Breast epithelium (tissue), 4 donors: ENCODE measurements at places on chromosomes 16 and 17. TPM values are rescaled to one million over a fixed set of nuclear protein-coding genes. Genes with fewer than 3 reads are reported as not detected.
A peak's percentile ranks its signal among the peaks of the same experiment; 100 is the strongest.

The TSC2 gene
- 52.4 TPM for total RNA-seq

The DOC2A gene
- total RNA-seq: 2.3 TPM

The SLC9A5 gene
- 0.96 TPM for total RNA-seq

The TPSD1 gene
- total RNA-seq: 5.9 TPM

The LRRC37A3 gene
- total RNA-seq: 14.7 TPM

The TRPV2 gene
- total RNA-seq: 11.3 TPM

The SLC5A11 gene
- total RNA-seq: 1.8 TPM

The UBN1 gene
- total RNA-seq: 28.8 TPM

DNA sequence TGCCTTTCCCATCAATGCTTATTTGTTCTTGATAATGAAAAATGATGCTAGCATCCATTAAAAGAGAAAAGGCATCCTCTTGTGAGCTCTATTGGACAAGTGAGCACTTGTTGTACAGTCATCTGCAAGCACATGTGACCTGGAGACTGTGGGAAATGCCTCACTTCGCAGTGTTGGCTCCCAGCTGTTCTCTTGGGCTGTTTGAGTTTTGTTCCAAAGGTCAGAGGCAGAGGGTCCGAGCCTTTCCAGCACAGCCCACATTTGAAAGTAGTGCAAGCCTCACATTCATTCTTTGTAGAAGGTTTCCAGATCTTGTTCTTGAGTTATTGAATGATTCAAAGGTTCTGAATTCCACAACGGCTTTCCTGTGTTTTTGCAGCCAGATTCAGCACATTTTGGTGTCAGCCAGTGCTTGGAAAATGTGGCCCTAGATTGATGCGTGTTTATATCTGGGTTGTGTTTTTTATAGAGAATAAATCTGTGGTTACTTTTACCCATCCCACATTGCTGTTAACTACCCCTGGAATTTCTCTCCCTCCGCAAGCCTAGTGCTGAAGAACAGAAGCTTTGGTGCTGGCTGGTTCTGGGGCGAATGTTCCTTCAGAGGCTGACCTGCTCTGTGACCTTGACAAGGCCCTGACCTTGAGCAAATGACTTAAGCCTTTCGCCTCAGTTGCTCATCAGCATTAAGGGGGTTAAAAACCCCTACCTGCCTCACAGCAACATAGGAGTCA, 49.8 kb downstream of the CDH1 start:
- no peaks in the 10 kb centered on the region for H3K27me3 ChIP-seq
- peak overlapping the region; percentile 34 for H3K27ac ChIP-seq
- H3K36me3 ChIP-seq: no peaks in the 10 kb centered on the region
- peaks cover 10% of the 10 kb centered on the region for H3K4me1 ChIP-seq
- no peak overlapping the region for H3K4me3 ChIP-seq

GRCh38 chr16:75486014-75486675, 9.1 kb downstream of the CHST6 start:
- no peaks in the 10 kb centered on the region for H3K4me1 ChIP-seq
- no peaks in the 10 kb centered on the region for H3K36me3 ChIP-seq
- H3K27ac ChIP-seq: no peak overlapping the region
- no peaks in the 10 kb centered on the region for H3K27me3 ChIP-seq

GRCh38 chr16:64705443-64705842, 416.4 kb downstream of the CDH11 start:
- H3K27ac ChIP-seq: no peak overlapping the region
- H3K27me3 ChIP-seq: no peaks in the 10 kb centered on the region
- no peak for DNase-seq

DNA sequence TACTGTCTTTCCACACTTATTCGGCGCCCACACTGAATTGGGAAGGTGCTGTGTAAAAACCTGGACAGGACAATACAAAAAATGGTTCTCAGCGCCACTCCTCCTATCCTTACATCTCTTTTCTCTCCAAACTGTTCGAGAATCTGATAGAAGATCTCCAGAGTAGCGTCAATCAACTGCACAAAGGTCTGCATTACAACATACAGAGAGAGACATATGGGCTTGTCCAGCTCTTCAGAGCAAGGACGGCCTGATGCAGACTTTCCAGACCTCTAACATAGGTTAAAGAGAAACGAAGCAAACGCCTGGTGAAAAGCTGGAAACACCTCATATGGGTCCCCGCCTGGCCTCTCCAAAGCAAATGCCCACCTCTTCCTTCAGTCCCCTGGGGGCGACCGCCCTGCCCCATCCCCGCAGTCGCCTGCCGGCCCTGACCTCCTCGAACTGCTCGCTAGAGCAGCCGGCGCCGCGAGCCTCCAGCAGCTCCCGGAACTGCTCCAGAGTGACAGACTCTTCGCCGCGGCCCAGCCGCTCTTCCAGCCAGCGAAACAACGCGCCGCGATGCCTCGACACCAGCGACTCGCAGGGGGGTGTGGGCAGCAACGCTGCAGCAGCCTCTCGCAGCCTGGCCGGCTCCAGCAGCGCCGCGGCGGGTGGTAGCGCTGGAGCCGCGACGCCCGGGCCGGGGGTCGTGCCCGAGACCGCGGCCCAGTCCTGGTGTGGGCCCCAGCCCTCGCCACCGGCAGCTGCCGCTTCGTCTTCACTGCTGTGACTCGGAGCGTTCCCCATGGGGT, 526 bp downstream of the ZZEF1 start:
- peak; percentile 34 for DNase-seq
- peak overlapping the region; percentile 94 for H3K4me3 ChIP-seq
- peaks cover 7% of the 10 kb centered on the region for H3K4me1 ChIP-seq
- H3K36me3 ChIP-seq: no peaks in the 10 kb centered on the region

DNA sequence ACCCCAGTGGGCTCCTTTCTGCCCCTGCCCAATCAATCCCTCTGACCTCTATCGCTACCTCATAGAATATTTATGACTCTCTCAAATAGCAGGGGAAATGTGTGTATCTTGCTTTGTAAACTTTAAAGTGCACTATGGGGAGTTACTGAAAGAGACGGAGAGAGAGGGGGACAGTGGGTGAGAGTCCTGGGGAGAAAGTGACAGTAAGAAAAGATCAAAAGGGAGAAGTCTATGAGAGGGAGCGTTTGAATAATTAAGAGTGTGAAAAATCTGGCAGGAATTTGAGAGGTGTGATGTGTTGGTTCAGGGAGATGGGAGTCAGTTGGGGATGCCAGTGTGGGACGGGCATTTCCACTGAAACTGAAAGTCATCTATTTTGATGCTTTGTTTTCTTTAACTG, 32.6 kb downstream of the USP43 start:
- H3K36me3 ChIP-seq: no peaks in the 10 kb centered on the region
- no peak overlapping the region for H3K27ac ChIP-seq
- no peaks in the 10 kb centered on the region for H3K4me1 ChIP-seq
- no peak for DNase-seq
- no peak overlapping the region for H3K4me3 ChIP-seq

- DNase-seq: no peak
- H3K4me3 ChIP-seq: no peak overlapping the region
- H3K27ac ChIP-seq: no peak overlapping the region
- no peaks in the 10 kb centered on the region for H3K4me1 ChIP-seq
- no peaks in the 10 kb centered on the region for H3K27me3 ChIP-seq
Measured at GRCh38 chr16:89537549-89537925, 22.9 kb upstream of the RPL13 start.

GRCh38 chr16:69600202-69600601, 34.4 kb downstream of the NFAT5 start:
- no peaks in the 10 kb centered on the region for H3K4me1 ChIP-seq
- no peak overlapping the region for H3K4me3 ChIP-seq
- H3K27me3 ChIP-seq: no peaks in the 10 kb centered on the region

DNA sequence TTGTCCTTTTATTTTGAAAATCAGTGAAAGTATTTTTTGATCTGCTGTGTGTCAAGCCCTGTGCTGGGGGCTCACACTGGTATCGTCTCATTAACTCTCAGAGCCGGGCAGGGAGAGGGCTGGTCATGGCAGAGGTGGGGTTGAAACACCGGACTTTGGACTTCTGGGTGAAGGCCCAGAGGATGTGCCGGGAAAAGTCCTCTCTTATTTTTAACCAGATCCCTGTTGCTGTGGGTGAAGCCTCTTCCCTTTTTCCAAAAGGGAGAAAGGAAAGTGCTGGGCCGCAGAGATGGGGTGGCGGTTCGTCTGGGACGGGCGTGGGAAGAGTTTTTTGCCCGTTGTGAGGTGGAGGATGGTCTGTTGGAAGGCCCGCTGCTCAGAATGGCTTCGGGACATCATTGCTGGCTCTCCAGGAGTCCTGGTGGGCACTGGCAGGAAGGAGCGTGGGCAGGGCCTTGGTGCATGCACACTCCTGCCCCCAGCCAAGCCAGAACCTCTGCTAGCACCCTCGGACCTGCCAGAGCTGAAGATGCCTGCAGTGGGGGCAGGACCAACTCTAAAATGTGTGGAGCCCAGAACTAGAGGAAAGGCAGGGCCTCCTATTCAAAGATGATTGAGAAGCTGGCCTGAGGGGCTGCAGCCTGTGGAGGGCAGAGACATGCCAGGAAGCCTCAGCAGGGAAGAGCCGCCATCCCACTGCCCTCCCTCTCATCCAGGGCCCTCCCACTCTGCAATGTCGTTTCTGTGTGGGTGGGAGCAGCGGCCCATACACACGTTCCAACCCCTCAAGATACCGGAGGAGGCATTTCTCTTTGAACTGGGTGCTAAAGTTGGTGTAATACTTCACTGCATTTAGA, 213.2 kb downstream of the CCDC182 start:
- no peak overlapping the region for H3K27ac ChIP-seq
- H3K4me3 ChIP-seq: no peak overlapping the region
- no peaks in the 10 kb centered on the region for H3K36me3 ChIP-seq
- H3K27me3 ChIP-seq: no peaks in the 10 kb centered on the region
- no peak for DNase-seq

- H3K4me1 ChIP-seq: no peaks in the 10 kb centered on the region
- DNase-seq: no peak
- no peaks in the 10 kb centered on the region for H3K36me3 ChIP-seq
- no peak overlapping the region for H3K4me3 ChIP-seq
- no peaks in the 10 kb centered on the region for H3K27me3 ChIP-seq
Measured at GRCh38 chr17:81127133-81127455, 38.2 kb upstream of the PVALEF start.

- H3K27ac ChIP-seq: peak overlapping the region; percentile 87
- peak; percentile 92 for DNase-seq
Measured at GRCh38 chr17:39676198-39676819, 8.1 kb downstream of the PNMT start.

- no peaks in the 10 kb centered on the region for H3K4me1 ChIP-seq
- H3K27me3 ChIP-seq: no peaks in the 10 kb centered on the region
- H3K27ac ChIP-seq: no peak overlapping the region
- no peak overlapping the region for H3K4me3 ChIP-seq
Measured at GRCh38 chr17:69812240-69812837, 262.7 kb upstream of the KCNJ16 start.

GRCh38 chr17:41697122-41697962, 8.7 kb downstream of the EIF1 start:
- no peaks in the 10 kb centered on the region for H3K27me3 ChIP-seq
- no peaks in the 10 kb centered on the region for H3K36me3 ChIP-seq
- H3K4me1 ChIP-seq: no peaks in the 10 kb centered on the region
- peak; percentile 64 for DNase-seq
- no peak overlapping the region for H3K4me3 ChIP-seq
- H3K27ac ChIP-seq: peak overlapping the region; percentile 72

GRCh38 chr17:10558049-10558448, 8.6 kb upstream of the MYH2 start:
- no peaks in the 10 kb centered on the region for H3K36me3 ChIP-seq
- no peaks in the 10 kb centered on the region for H3K27me3 ChIP-seq
- no peak for DNase-seq
- H3K4me1 ChIP-seq: no peaks in the 10 kb centered on the region
- H3K4me3 ChIP-seq: no peak overlapping the region

DNA sequence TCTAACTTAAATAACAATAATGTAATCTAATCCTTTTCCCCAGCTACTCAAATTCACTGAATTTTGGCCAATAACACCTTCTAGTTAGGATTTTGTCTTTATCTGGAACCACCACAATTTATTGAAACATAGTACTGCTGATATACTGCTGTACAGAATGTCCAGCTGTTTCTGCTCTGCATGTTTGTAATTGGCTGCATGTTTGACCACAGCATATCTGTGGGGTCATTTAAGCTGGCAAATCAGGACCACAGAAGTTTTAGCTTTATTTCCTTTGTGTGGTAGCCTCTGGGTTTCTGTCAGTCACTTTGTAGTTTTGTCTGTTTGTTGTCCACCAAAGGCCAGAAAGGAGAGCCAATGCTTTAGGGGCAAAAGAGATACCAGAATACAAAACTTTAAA, 22.2 kb upstream of the RAB11FIP4 start:
- H3K27me3 ChIP-seq: no peaks in the 10 kb centered on the region
- H3K4me3 ChIP-seq: no peak overlapping the region
- no peak for DNase-seq
- H3K36me3 ChIP-seq: no peaks in the 10 kb centered on the region
- no peaks in the 10 kb centered on the region for H3K4me1 ChIP-seq
- H3K27ac ChIP-seq: no peak overlapping the region

DNA sequence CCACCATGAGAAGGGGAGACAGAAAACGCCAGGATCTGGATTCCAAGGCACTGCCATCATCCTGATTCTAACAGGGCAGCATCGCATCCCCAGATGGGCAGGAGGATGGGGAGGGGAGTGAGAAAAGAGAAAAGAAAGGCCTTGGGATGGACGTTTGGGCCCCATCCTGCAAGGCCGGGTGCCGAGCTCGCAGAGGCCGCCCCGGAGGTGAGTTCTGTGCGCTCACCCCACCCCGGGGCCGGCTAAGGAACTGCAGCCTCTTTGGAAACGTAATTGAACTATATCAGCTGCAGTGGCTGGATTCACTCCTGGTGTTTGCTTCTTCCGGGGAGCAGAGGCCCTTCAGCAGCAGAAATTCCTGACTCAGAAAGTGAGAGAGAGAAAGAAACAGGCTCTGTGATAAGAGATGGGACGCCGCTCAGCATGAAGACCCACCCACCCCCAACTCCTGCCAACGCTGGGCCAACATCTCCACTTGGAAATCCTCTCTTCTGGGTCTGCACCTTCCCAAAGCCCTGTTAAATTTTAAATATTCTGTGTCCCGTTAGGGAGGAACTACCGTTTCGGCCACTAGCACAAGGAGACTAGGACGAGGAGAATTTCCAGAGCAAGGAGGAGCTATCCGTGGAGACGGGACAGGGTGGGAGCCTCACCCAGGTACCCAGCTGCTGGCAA, 8.5 kb upstream of the SSTR2 start:
- no peaks in the 10 kb centered on the region for H3K27me3 ChIP-seq
- no peak overlapping the region for H3K27ac ChIP-seq
- DNase-seq: no peak
- H3K4me3 ChIP-seq: no peak overlapping the region
- no peaks in the 10 kb centered on the region for H3K4me1 ChIP-seq

GRCh38 chr17:8392674-8393469, 4.8 kb downstream of the RNF222 start:
- no peaks in the 10 kb centered on the region for H3K36me3 ChIP-seq
- peaks cover 18% of the 10 kb centered on the region for H3K27me3 ChIP-seq
- DNase-seq: peak; percentile 40
- H3K4me3 ChIP-seq: no peak overlapping the region
- no peaks in the 10 kb centered on the region for H3K4me1 ChIP-seq
- H3K27ac ChIP-seq: no peak overlapping the region

DNA sequence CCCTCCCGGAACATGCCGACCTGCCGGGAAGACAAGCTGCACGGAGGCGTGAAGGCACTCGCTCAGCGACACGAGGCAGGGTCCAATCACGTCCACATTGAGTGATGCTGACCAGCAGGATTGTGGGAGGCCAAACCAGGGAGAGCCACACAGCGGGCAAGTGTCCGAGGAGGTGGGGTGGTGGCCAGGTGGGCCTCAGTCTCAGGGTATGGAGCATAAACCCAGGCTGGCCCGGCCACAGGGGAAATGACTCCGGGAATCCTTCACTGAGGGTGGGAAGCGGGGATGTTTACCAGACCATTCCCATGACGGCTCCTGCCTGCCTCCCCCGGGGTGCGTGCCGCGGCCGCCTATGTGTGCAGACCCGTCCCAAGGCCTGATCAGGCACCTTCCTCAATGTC, 62.5 kb downstream of the RPH3AL start:
- no peak overlapping the region for H3K27ac ChIP-seq
- no peaks in the 10 kb centered on the region for H3K36me3 ChIP-seq
- no peaks in the 10 kb centered on the region for H3K4me1 ChIP-seq
- peak; percentile 51 for DNase-seq
